NT2/D1 (cell line): ENCODE measurements at places on chromosomes 3 and 15.
A peak's percentile ranks its signal among the peaks of the same experiment; 100 is the strongest.

DNA sequence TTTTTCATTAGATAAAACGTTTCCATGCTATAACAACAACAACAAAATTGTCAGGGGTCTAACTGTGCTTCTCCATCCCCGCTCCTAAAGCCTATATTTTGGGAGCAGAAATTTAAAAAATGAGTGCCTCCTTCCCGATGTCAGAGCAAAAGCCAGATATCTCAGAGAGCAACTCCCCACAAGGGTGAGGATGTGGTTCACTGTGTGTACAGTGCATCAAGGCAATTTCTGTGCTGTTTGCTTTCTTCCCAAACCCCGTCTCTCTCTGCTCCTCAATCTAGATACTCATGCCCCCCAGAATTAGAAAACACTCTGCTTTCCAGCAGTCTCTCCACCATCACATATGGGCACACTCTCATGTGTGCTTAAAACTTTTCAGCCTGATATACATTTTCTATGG lies 76.7 kb upstream of the MBNL1 start:
- no peak for DNase-seq

GRCh38 chr3:31067004-31067403 lies 172.5 kb upstream of the GADL1 start:
- no peak for DNase-seq

GRCh38 chr15:93515256-93516051 lies 426.4 kb upstream of the RGMA start:
- no peak for DNase-seq

DNA sequence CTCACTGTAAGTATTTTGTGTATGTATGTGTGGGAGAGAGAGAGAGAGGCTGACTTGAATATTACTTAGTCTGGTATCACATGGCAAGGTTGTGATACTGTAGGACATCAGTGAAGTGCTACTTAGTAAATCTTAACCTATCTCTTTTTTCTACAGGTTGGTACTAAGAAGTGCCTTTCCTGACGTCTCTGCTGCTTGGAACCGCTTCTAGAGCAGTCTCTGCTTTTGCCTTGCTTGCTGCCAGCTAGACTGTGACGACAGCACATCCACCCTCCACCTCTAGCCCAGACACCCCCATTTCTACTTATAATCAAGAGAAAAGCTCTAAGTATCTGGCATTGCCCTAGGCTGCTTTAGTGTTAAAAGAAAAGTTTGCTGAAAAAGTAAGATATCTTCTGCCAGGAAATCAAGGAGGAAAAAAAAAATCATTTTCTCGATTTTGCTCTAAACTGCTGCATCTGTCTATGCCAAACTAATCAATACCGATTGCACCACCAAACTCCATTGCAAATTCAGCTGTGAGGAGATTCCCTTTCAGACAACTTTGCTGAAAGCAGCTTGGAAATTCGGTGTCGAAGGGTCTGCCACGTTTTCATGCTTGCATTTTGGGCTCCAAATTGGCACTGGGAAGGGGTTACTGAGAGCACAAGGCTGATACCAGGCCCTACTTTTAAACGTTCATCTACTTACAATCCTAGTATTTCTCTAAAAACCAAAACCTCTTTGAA lies 30.7 kb downstream of the MBNL1 start:
- no peak for DNase-seq

- no peak for DNase-seq
These were observed 89.9 kb upstream of the MITF start for GRCh38 chr3:69649120-69650065.

GRCh38 chr3:20250786-20251185 lies 64.8 kb upstream of the SGO1 start:
- DNase-seq, result peak; percentile 67

DNA sequence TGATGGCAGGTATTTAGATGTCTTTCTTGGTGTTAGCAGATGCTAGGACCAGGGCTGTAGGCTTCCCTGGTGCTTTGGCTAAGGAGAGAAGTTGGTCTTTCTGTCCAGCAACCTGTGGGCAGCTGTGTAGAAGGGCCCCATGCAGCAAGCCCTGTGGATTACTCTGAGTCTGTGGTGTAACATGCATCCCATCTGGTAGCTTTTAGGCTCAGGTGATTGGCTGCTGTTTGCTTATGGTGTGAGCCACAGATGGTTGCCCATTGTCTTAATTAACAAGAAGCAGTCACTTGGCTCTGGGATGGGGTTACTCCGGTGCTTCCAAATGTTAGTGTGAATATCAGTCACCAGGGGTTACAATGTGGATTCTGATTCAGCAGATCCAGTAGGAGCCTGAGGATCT lies 368.6 kb upstream of the C2CD4B start:
- no peak for DNase-seq

DNA sequence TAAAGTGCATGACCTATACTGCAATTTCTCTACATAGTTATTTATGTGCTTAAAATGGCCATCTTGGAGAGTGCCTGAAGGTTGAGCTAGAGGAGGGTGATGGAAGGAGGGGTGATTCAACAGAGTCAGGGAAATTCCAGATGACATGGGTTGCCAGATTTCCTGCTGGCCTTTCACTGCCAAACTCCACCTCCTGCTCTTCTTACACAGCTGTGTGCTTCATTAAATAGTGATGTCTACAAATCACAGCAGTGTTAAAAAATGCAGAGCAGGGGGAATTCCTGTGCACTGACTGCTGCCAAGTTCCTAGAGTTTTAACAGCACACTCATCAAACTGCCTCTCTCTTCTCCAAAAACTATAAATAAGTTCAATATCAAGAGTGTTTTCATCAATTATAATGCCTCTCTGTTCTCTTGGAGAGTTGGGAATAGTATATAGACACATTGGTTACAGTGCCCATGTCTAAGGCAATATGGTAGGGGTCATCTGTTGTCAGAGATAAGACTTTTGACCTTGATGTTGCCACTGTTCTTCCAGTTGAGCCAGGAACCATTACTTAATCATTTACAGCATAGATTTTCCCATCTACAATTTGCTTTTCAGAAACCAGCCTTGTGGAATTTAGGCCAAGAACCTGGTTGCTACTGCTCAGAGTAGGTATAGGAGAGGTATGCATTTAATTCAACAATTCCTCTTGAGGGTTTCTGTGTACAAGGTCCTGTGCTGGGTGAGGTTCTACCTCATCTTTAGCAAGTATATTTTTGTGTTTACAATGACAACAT lies 79.6 kb downstream of the TP63 start:
- no peak for DNase-seq

GRCh38 chr3:177471733-177472480 lies 274.6 kb upstream of the TBL1XR1 start:
- no peak for DNase-seq
